ENCODE measurements at places on chromosomes 12 and 14. TPM values are rescaled to one million over a fixed set of nuclear protein-coding genes. Genes with fewer than 3 reads are reported as not detected.

DNA sequence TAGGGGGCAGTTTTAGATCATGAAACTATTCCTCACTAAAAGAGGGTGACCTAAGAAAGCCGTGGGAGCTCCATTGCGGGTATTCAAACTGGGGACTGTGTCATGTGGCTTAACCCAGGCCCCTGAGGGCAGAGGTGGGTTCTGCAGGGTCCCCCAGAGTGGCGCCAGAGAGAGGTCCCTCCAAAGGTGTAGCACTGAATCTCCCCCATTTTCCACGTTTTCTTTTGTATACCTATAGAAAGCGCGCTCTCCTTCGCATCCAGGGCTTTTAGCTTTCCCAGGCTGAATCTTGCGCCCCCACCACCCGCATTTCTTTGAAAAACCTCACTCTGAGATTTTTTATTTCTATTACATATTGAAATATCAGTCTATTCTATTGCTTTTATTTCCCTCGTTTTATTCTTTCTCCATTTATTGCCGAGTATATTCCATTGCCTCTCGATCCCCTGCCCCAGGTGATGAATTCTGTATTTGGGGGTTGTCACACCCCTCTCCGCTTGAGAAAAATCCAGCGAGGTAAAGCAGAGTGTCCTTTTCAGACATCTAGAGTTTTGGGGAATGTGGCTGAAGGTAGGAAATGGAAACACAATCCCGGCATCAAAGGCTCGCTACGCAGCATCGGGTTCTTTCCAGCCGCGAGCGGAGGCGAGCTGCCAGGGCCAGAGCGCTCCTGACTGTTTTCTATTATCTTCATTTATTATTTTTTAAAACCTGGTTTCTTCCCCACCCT is 870 bp upstream of the HOXC13 start:
- no peak for DNase-seq

- no peak for DNase-seq
Observed at GRCh38 chr14:22844221-22845102, 8.1 kb downstream of the MMP14 start.

DNA sequence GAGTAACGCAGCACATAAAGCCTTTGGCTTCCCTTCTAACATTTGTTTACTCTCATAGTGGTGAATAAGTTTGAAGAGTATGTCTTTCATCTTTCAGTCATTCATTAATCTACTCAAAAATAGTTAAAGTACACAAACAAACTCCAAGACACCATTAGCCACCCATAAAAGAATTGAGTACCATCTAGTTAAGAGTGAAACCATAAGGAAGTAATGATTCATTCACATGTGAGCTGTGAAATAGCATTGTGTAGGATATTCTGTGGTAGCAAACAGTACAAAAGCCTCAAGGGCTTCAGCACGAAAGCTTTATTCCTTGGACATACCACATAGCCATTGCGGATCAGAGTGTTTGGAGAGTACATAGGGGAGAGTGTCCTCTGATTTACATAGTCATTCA is 13.9 kb downstream of the SYT1 start:
- DNase-seq = no peak

DNA sequence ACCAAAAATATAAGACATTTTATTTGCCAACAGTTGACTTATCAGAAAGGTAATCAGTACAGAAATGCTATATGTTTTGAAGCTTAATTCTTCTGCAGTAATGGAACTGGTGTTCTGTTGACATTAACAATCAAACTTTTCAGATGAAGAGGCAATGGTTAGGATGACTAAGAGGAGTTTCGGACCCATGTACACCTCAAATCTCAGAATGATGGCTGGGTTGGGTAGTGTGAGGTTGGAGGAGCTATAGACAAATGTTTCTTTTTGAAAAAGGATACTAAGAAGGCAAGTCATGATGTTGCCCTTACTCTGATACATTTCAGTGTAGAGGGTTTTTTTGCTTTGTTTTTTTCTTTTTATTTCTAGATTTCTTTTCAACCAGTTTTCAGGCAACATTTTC is 66.9 kb downstream of the KNTC1 start:
- DNase-seq = no peak

The CLEC2A gene
- not detected for total RNA-seq
